ENCODE measurements at places on chromosomes 7 and 10. TPM values are rescaled to one million over a fixed set of nuclear protein-coding genes. Genes with fewer than 3 reads are reported as not detected.

- H3K4me3 ChIP-seq: peak within 1 kb of the TSS; percentile 35
- peaks cover 25% of the 10 kb centered on the region for H3K27me3 ChIP-seq
- DNase-seq: no peak
- no peaks in the 10 kb centered on the region for H3K36me3 ChIP-seq
These were observed at the start of gene WNT16 for GRCh38 chr7:121328508-121329190. Gene WNT16, plus strand, starts transcription at chr7:121329000. Its CDS starts 293 bp downstream, at chr7:121329293.

Gene SUN3
- not detected for total RNA-seq

Gene CACNA2D1
- total RNA-seq: 10.3 TPM

DNA sequence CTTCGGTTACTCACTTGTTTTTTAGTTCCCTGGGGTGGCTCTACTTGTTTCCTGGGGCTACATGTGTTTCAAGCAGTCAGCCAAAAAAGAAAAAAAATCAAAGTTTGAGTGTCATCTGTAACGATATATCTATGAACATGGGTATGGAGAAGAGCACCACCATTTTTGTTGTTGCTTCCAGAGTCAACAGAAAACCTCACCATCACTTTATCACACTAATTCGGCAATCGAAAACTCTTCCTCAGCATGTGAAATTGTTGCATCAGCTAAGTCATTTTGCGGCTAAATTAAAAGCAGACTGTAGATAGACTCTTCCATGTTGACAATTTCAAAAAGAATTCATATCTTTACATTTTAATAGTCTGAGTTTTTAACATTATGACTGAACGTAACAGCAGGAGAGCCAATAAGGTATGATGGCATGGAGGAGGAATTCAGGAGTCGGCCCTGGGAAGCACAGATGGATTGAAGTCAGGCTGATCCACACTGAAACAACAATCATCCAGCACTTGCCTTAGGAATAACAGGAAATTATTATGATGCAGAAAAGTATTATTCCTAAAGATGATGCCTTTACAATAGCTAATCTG lies 455.7 kb upstream of the KLF6 start:
- no peak for DNase-seq
- H3K4me1 ChIP-seq: peaks cover 9% of the 10 kb centered on the region
- H3K27ac ChIP-seq: no peak overlapping the region
- H3K4me3 ChIP-seq: no peak overlapping the region
- no peaks in the 10 kb centered on the region for H3K27me3 ChIP-seq
- H3K36me3 ChIP-seq: no peaks in the 10 kb centered on the region

- H3K27me3 ChIP-seq: no peaks in the 10 kb centered on the region
- H3K36me3 ChIP-seq: peaks cover 30% of the 10 kb centered on the region
- no peak overlapping the region for H3K4me3 ChIP-seq
- no peak overlapping the region for H3K27ac ChIP-seq
These were observed 39.7 kb downstream of the AGAP3 start for GRCh38 chr7:151125846-151126481.

- H3K27me3 ChIP-seq: no peaks in the 10 kb centered on the region
- DNase-seq: no peak
- H3K36me3 ChIP-seq: no peaks in the 10 kb centered on the region
- H3K27ac ChIP-seq: no peak overlapping the region
These were observed 108.6 kb downstream of the SRI start for GRCh38 chr7:88111140-88111743.

- H3K4me3 ChIP-seq: peak overlapping the region; percentile 61
- peak overlapping the region; percentile 61 for H3K27ac ChIP-seq
- no peak for DNase-seq
These were observed 84.1 kb downstream of the SNX10 start for GRCh38 chr7:26375726-26376174.

- DNase-seq: no peak
- H3K4me3 ChIP-seq: no peak overlapping the region
- no peaks in the 10 kb centered on the region for H3K4me1 ChIP-seq
- no peak overlapping the region for H3K27ac ChIP-seq
These were observed 42.9 kb upstream of the TMEM168 start for GRCh38 chr7:112833082-112833481.

DNA sequence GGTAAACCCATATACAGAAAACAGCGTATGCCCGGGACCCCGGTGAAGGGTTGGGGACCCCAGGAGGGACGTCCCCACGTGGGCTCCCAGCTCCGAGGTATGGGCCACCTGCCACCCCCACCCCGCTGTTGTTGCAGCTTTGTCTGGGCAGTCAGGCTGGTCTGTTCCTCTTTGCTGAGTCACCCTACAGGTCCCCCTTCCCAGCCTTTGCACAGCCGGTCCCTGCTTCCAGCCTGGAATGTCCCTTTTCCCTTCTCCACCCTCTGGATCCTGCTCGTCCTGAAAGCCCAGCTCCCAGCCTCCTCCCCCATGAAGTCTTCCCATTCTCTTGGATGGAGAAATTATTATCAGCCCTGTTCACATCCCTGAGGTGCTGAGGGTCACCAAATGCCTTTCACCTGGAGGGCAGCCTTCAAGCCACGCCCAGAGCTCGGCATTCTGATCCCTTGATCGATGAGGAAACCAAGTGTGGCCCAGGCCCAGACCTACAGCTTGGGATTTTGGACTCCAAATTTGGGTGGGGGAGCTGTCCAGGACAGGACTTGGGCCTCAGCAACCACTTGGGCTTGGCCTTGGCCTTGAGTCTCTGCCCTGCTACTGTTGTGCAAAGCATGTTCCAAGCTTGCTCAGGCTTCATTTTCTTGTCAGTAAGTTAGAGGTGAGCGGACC lies 2.6 kb downstream of the CLDN4 start:
- peak overlapping the region; percentile 87 for H3K27ac ChIP-seq
- no peaks in the 10 kb centered on the region for H3K36me3 ChIP-seq
- DNase-seq: peak; percentile 73
- H3K4me3 ChIP-seq: peak overlapping the region; percentile 63
- H3K27me3 ChIP-seq: no peaks in the 10 kb centered on the region
